ENCODE measurements at places on chromosomes 2 and 18.

DNA sequence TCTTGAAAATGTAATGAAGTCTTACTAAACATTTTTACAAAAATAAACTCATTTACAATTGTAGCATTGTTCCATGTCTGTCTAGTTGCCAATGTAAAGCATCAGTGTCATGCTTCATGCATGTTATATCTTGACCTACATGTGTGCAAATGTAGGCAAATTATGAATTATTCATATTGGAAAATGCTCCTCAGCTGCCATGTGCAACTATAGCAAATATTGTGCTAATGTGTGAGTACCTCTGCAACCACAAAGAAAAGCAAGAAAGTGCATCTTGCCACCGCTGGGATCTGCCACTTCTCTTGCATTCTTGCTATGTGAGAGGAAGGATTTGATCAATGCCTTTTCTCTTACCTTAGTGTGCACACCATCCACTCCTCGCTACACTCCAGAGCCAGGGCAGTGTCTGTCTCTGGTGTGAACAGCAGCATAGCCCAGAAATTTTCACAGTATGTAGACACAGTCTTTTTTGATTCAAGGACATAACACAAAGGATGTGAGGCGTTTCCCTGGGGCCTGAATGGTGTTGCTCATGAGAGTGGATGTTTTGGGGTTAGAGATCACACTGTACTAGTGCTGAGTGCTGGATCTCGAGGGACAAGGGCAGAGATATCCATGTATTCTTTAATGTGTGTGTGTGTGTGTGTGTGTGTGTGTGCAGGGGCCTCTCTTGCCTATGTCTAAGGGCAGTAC, 47.6 kb upstream of the HAAO start:
- no peak for DNase-seq

GRCh38 chr2:120740765-120741524, 5.3 kb downstream of the GLI2 start:
- no peak for DNase-seq

GRCh38 chr2:183665425-183665824, 541.2 kb downstream of the NUP35 start:
- no peak for DNase-seq

GRCh38 chr18:49663899-49664890, 102.3 kb downstream of the LIPG start:
- no peak for DNase-seq

GRCh38 chr2:172997031-172997430, 78.6 kb upstream of the MAP3K20 start:
- no peak for DNase-seq
